ENCODE measurements at places on chromosomes 3 and 15.

GRCh38 chr15:89542369-89542768 is 32.9 kb upstream of the TICRR start:
- no peak for DNase-seq

- no peak for DNase-seq
These were observed 19.1 kb downstream of the TTC21A start for GRCh38 chr3:39126532-39127071.

GRCh38 chr15:92747047-92747446 is 91.5 kb upstream of the FAM174B start:
- no peak for DNase-seq

DNA sequence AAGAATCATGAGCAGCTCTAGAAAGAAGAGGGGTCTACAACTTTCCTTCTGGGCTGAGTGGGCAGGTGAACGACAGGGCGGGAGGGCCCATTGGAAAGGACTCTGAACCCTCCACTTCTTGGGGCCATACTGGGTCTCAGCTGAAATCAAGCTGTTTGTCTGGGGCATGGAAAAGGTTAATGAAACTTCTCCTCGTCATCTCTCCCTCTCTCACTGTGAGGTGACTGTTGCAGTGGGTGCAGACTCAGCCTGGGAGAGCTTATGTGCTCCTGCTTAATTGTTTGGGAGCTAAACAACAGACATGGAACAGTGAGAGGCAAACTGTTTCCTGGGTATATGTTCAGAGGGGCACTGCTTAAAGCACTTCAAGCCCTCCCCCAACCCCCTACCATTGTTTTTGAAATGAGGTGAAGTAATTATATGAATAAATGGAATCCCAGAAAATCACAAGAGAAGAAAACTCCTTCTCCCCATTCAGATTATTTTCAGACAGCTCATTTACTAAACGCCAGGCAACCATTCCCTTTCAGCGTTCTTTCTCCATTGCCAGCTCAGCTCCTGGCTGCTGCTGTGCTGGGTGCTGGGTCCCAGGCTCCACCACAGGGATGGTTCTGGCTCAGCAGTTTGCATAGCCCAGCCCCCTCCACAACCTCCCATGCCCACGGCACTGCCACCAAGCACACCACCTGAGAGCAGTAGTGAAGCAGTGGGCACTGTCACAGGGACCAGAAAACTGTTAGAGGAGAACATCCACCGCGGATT is 444.9 kb upstream of the TBL1XR1 start:
- no peak for DNase-seq

- DNase-seq: no peak
These were observed 104.6 kb upstream of the SLC6A6 start for GRCh38 chr3:14297784-14298236.

DNA sequence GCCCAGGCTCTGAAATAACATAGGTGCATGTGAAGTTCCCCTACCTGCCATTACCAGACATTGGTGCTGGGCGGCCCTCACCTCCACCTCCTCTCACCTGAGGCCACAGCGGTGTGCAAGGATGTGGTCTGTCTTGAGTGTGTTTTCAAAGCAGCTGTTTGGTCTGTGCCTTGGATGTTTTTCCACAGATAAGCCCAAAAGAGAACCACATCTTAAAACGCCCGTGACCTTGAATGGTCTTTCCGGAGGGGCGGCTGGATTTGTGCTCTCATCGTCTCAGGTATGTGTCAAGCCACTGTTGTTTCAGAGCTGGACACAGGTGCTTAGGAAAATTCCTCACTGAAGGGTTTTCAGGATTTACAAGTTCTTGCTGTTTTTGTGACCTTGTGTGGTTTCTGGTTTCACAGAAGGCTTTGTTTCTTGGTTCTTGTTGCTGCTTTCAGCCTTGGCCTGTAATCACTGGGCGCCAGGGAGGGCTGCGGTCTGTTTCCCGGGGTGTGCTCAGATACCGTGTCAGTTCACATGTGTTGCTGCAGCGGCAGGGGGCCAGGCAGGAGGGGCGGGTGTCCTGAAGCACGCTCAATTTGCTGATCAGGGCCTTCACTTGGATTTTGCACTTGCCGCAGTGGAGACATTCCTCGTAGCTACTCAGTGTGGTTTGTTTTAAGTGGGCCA is 128.4 kb downstream of the IGF1R start:
- DNase-seq: no peak

DNA sequence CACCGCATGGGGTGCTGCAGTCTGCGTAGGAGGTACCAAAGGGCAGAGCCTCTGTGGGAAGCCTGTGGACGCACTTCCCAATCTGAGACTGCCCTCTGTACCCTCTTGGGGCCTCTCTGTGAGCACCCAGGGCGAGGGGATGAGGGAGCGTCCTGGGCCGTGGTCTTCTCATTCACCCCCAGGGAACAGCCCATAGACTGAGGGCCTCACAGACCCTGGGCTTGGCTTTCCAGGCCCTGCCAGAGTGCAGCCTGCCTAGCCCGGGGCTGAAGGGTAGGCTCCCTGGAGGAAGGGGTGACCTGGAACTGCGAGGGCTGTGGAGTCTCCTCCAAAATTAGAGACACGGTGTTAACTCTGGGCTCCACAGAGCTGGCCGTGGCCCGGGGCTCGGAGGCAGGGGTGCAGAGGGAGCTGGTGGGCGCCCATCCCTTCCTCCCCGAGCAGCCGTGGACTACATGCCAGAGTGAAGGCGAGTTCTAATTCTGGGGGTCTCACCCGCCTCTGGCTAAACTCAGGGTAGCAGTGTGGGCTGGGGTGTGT is 468 bp upstream of the SPTBN5 start:
- DNase-seq: no peak

DNA sequence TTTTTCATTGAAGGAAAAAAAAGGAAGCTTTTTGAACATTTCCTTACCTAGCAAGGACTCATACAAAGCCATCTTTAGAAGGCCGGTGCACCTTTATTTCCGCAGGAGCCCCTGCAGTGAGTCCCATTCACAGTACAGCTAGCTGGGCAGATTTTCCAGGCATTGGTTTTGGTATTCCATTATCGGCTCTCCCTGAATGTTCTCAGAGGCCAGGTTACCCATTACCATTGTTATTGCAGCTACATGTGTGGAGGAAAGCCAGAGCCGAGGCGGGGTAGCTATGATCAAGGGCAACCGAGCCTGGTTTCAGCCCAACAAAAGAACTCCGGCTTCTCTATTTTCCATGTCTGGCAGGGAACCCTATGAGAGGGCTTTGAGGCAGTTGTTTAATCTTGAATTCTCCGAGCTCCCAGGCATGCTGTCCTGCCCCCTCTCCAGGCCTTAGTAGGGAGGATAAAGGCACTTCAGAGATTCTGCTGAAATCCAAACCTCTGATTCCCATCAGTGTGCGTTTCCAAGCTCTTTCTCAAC is 100.3 kb downstream of the LRRK1 start:
- DNase-seq: no peak

DNA sequence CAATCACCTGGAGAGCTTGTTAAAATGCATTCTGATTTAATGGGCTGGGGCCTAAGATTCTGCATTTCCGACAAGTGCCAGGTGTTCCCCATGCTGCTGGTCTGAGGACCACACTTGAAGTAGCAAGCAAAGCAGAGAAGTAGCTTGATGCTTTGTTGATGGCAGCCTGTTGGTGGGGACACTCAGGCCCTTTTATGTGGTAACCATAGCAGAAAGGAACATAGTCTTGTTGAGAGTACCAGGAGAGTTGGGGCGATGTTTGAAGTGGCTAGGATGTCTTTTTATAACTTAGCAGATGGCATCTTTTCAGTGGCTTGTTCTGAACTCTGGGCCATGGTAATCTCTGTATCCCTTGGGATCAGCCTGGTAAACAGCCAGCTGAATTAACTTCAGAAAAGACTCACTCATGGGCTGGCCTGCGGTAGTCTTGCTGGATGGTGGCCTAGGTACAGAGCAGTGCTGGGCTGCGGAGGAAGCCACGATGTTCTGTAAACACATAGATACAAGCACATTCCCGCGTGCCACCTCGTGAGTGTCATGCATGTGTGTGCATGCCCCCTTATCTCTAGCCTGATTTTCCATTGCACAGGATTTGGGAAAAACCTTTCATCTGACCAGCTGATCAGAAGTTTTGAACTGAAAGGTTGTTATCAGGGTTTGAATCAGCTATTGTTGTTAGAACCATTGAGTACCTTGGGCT is 292.4 kb upstream of the LRRFIP2 start:
- no peak for DNase-seq

DNA sequence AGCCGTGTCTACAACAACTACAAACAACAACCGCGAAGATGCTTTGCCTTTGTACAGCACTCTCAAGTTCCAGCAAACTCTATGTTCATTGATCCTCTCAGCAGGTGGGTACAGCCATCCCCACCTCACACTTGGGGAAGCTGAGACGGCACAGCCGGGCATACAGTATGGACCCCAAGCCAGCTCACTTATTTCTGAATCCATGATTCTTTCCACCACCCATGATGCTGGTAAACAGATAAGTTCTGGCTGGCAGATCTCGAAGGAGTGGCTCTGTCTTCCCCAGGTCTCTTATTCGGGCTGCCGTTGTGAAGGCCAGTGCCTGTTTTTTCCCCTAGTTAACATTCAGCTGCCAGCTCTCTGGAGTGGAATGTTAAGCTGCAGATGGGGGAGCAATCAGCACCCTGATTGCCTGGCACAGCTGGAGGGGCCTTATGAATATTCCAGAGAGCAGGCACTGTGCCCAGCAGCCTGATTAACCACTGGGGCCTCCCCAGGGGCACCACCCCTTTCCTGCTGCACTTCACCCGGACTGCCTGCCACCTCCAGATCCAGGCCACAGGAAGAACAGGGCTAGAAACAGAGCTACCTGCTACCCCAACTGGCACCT is 73.2 kb downstream of the CORO2B start:
- DNase-seq: no peak

DNA sequence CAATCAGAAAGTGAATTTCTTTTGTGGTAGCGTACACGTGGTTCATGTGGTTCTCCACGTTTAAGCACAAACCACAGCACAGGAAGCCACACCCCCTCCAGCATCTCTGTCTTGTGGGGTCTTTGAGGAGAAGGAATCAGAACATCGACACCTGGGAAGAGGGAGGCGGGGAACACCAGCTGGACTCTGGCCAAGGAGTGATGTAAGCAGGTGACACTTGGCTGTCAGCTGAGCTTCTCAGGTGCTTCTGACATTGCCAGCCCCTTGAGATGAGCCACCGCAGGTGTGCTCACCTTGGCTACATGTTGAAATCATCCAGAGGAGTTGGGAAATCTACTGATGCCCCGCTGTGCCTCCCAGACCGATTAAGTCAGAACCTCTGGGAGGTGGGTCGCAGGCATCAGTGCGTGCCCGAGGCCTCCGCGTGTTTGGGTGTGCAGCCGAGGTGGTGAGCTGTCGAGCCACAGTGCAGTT is 85.0 kb downstream of the FAM81A start:
- no peak for DNase-seq

GRCh38 chr15:76343313-76343996 is 6.9 kb downstream of the ISL2 start:
- no peak for DNase-seq

DNA sequence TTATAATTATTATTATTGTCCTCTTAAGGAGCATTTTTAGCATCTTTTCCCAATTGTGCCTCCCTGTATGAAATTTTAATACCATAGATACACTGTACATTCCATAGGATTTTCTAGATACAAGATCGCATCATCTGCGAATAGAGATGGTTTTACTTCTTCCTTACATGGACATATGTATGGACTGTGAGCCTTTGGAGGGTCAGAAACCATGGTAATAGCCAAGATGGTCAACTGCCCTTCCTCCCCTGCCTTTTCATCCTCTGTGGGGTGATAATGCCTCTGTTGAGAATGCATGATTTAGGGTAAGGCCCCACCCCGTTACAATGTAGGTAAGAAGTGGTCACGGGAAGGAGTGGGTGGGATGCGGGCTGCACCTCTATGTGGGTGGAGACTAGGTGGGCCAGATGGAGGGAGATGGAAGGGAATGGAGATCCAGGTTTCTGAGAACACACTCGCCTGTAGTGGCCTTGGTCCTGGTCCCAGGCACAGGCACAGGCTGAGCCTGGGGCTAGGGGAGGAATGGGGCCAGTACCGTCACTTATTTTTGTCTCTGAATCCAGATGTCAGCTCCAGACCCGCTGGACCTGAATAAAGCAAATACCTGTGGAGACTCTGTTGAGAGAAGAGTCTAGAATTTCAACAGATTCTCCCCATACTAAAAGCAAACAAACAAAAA is 31.7 kb downstream of the GOLGA6A start:
- DNase-seq: no peak

- DNase-seq: no peak
These were observed 73.7 kb upstream of the WDR72 start for GRCh38 chr15:53833134-53833624.

DNA sequence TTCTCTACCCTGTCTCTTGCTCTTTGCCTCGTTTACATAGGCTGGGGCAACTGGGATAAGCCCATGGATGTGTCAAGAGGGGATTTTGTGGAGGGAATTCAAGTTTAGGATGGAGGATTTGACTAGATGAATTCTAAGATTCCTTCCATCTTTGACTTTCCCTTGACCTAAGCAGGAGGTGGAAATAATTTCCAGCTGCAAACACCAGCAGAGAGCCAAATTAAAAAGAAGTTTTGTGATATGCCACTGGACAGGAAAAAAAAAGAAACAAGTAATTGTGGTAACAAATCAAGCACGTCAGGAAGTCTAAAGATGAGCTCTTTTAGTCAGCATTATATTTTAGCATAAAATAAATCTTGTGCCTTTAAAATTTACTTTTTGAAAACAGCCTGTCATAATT is 49.8 kb downstream of the KCNMB2 start:
- DNase-seq: no peak

GRCh38 chr3:100400780-100401673 is at the start of the genes LNP1 and TOMM70:
TSS of gene LNP1 (plus strand) at chr3:100401539. CDS start at chr3:100429730, 28,191 bp downstream.
TSS of gene TOMM70 (minus strand) at chr3:100401089. CDS start at chr3:100400949, 140 bp downstream.
- DNase-seq: peak; percentile 90

- no peak for DNase-seq
These were observed 985.7 kb downstream of the TUSC7 start for GRCh38 chr3:117695321-117695720.

DNA sequence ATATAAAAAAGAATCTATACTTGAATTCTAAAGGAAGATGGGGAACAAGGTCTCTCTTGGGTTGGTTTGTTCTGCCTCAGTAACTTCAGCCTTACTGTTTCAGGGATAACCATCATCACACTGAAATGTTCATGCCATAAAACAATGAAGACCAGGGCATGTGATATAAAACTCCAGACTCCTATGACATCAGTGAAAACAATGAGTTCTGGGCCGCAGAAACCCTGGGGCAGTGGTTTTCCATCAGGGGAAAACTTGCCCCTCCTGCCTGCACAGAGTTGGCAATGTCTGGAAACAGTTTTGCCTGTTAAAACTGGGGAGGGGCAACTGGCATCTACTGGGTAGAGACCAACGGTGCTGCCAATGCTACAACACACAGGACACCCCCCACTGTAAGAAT is 46.8 kb downstream of the CA12 start:
- no peak for DNase-seq

GRCh38 chr3:177190756-177191681 is 6.3 kb downstream of the TBL1XR1 start:
- DNase-seq: no peak

- DNase-seq: no peak
These were observed 89.5 kb downstream of the CD200R1L start for GRCh38 chr3:112757197-112757596.

- no peak for DNase-seq
These were observed 19.8 kb downstream of the DGKG start for GRCh38 chr3:186342197-186342596.

GRCh38 chr3:123285479-123285878 is 83.7 kb downstream of the SEC22A start:
- no peak for DNase-seq

Measured in stimulated activated CD4-positive, alpha-beta T cell treated with anti-CD3 and anti-CD28 coated beads, Interleukin-2, amount 100 ng/mL, for 48 hours (primary cell).